ELR (cell line): ENCODE measurements at places on chromosomes 2 and 18.

DNA sequence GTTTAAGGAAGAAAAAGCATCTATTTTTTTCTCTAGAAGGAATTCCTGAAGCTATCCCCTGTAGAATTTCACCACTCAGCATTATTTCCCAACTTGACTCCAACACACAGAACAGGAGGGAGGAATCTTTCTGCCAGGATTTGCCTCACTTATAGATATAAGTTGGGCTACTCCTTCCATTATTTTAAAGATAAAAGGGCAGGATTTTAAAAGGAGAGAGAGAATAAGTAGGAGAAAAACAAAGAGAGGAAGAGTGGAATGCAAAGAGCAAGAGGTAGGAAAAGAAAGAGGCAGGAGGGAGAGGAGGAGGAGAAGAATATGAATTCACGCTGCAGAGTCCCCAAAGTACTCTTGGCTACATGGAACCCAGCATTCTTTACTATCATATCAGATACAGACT lies 182.5 kb downstream of the TCF4 start:
- DNase-seq = no peak

DNA sequence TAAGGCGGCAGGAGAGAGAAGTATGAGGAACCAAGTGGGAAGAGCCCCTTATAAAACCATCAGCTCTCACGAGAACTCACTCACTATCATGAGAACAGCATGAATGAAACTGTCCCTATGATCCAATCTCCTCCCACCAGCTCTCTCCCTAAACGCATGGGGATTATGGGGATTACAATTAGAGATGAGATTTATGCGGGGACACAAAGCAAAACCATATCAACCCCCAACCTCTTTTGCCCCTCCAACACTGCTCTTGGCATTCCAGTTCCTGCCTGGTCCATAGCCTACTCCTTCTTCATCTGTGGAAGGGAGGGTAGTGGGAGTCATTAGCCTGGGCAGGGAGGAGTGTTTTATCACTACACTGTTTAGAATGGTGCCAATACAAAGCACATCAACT lies 1.4 kb upstream of the EHD3 start:
- DNase-seq = no peak

DNA sequence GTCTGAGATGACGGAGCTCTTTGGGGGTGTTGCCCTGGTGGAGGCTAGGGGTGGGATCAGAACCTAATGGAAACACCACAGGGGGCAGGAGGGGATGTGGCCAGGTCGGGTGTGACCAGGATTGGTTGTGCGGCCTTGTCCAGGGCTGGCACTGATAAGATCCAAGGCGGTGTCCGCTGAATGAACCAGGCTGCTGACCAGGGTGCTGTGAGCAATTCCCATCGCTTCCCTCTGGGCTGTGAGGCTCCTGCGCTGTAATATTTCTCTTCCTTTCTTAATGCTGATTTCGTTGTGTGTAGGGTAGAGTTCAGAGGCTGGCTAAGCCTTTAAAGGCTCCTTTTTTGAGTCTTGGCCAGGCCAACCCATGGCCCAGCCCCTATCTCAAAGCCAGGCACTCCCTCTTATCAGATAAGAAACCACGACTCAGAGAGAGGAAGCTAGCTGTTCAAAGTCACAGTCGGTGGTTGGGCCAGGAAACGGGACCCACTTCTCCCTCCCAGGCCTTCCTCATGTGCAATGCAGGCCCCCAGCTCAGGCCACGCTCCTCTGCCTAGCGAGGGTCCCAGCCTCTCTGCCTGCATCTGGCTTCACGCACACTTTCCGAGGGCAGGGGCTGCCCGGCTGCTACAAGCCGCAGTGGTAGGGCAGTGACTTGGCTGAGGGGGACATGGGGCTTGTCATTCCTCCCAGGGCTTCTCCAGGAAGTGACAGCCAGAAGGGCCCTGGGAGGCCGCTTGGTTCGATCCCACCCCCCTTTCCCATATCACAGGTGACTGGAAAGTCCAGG lies 26.0 kb upstream of the FOSL2 start:
- peak; percentile 10 for DNase-seq

DNA sequence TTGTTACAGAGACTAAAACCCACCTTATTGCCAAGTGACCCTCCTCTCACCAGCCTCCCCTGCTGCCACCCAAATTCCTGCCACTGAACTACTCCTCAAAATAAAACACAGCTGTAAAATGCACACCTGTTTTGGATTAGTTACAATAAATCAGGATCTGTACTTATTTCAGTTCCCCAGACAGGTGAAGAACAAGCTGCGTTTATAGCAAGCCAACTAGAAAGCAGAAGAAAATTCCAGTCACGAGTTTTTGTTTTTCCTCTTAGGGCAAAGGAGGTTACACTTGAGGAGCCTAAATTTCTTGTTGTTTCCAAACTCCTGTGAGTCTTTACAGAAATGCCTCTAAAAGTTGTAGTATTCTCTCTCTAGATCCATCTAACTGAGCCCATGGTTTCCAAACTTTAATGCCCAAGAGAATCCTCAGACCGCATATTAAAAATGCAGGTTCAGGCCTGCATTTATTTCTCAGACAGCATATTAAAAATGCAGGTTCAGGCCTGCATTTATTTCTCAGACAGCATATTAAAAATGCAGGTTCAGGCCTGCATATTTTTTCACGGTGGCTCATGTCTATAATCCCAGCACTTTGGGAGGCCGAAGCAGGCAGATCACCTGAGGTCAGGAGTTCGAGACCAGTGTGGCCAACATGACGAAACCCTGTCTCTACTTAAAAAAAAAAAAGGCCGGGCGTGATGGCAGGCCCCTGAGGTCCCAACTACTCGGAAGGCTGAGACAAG lies 62.2 kb downstream of the ALPK2 start:
- no peak for DNase-seq

DNA sequence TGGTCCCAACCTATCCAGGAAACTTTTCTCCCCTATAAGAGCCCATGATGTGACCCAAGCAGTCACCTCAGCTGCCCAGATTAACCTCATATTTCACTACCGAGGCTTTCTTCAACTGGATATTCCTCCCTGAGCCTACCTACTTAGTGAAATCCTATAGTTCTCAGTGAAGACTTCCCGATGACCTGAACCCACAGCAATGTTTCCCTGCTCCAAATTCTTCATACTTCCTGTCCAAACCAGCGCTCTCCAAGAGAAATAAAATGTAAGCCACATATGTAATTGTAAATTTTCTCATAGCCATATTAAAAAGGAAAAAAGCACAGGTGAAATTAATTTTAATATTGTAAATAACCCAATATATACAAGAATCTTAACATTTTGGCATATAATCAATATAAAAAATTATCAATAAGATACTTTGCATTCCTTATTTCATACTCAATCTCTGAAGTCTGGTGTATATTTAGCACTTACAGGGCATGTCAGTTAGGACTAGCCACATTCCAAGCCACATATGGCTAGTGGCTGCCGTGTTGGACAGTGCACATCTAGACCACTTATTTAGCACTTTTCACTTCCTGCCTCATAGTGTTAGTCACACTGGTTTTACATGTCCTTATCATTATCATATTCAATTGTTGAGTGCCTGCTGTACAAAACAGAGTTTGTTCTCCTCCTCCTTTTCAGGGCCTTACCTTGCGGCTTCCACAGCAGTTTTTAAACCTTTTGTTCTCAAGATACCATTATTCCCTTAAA lies 1.9 kb upstream of the STAT4 start:
- peak; percentile 70 for DNase-seq

GRCh38 chr2:215260097-215260677 lies 51.7 kb upstream of the ATIC start:
- no peak for DNase-seq

- no peak for DNase-seq
Measured at GRCh38 chr2:147600646-147601045, 244.2 kb upstream of the ACVR2A start.

DNA sequence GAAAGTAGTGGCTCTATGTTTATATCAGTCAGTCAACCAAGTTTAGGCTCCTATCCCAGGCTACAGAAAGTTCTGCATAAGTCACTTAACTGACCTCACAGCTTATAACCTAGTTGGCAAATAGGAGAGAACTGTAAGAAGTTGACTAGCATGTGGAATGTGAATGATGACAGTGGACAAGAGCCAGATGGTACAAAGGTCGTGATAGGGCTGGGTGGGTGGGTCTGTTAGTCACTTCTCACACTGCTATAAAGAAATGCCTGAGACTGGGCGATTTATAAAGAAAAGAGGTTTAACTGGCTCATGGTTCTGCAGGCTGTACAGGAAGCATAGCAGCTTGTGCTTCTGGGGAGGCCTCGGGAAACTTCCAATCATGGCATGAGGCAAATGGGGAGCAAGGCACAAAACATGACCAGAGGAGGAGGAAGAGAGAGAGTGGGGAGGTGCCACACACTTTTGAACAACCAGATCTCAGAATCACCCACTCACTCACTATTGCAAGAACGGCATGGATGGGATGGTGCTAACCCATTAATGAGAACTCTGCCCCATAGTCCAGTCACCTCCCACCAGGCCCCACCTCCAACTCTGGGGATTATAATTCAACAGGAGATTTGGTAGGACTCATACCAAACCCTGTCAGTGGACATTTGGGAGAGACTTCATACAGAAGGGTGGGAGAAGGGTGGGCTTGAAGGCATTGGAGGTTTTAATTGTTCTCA lies 68.8 kb downstream of the LTBP1 start:
- peak; percentile 63 for DNase-seq

DNA sequence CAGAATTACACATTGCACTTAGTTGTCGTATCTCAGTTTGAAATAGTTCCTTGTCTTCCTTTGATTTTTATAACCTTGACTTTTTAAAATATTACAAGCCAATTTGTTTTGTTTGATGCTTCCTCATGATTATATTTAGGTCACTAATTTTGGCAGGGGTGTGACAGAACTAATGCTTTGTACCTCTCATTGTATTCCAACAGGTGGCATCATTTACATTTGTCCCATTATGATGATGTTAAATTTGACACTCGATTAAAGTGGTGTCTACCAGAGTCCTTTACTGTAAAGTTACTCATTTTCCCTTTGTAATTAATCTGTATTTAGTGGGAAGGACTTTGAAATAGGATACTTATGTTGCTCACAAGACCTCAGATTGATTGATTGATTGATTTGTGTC lies 21.5 kb upstream of the MFSD2B start:
- peak; percentile 51 for DNase-seq

GRCh38 chr2:241052677-241053360 lies 49.3 kb downstream of the MTERF4 start:
- no peak for DNase-seq

DNA sequence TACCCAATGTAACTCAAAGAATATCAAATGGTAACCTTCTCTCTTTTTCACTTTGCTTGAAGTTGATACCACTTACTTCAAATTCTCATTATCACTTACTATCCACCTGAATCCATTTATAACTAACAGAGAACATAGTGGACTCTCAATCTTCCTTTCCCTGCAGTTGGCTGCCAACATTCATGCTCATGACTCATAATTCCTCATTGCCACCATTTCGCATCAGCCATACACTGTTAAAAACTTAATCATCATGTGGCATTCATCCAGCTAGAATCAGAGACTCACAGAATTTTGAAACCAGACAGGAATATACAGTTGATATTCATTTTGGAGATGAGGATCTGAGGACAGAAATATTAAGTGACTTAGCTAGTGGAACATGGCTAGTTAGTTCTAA lies 56.8 kb downstream of the SLC4A10 start:
- DNase-seq = peak; percentile 77

GRCh38 chr2:9311488-9311887 lies 104.9 kb downstream of the ASAP2 start:
- peak; percentile 93 for DNase-seq
